Kidney (tissue), 22 donors: ENCODE measurements at places on chromosomes 2 and 18. TPM values are rescaled to one million over a fixed set of nuclear protein-coding genes. Genes with fewer than 3 reads are reported as not detected.

DNA sequence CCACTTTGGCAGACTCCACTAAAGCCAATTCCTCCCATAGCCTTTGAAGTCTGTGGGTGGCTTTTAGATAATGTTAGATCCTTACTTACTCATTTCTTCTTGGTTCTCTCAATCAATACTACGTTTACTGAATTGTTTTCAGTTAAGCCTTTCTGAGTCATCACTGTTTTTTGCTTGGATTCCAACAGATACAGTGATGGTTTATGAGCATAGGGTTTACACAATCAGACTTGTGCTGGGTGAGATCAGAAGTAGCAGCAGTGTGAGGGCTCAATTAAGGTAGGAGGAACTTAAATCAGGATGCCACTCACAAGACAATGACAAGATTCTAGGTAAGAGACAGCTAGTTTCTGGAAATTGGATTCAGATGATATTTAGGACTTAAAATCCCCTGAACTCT, 297.7 kb upstream of the DOK6 start:
- H3K4me3 ChIP-seq = no peak overlapping the region
- no peak overlapping the region for H3K27ac ChIP-seq
- no peaks in the 10 kb centered on the region for H3K36me3 ChIP-seq
- H3K4me1 ChIP-seq = no peaks in the 10 kb centered on the region
- no peaks in the 10 kb centered on the region for H3K27me3 ChIP-seq

Gene RIT2
- polyA plus RNA-seq = not detected

DNA sequence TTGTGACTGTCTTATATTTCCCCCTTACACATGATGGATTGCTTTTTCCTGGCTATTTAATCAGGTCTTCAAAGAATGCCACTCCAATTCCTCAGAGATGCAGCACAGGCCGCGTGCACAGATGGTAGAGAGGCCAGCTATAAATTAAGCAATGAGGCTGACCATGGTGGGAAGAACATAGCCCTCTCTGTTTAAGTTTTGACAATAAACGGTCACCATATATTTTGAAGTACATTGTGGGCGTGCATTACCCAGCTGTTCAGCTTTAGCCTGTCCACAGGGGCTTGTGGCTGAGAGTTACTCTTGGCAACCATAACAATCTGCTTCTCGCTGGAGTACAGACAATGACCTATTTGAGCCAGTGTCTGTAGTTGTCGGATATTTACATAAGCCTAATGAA, 730.8 kb downstream of the DCC start:
- no peak overlapping the region for H3K27ac ChIP-seq
- H3K36me3 ChIP-seq = no peaks in the 10 kb centered on the region
- H3K4me1 ChIP-seq = no peaks in the 10 kb centered on the region
- H3K4me3 ChIP-seq = no peak overlapping the region
- peak; percentile 64 for DNase-seq

DNA sequence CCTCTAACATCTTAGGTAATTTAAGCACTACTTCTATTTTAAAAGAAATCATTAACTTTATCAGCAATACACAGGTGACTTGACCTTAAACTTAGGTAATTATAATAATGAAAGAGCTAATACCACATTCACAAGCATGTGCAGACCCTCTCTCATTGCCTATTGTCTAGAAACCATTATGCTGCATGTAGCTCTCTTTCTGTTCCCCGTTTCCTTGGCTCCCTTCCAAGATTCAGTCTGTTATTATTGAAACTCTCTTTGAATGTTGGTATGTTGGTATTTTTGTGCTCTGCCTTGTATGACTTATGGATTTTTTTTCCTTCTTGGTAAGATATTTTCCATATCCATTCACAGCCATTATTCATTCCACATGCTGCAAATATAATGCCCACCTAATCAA, 201.2 kb downstream of the CDCA7 start:
- peak; percentile 69 for DNase-seq
- no peak overlapping the region for H3K27ac ChIP-seq
- H3K27me3 ChIP-seq = no peaks in the 10 kb centered on the region

- no peak overlapping the region for H3K4me3 ChIP-seq
- H3K27ac ChIP-seq = peak overlapping the region; percentile 72
- DNase-seq = peak; percentile 94
- H3K27me3 ChIP-seq = no peaks in the 10 kb centered on the region
- no peaks in the 10 kb centered on the region for H3K36me3 ChIP-seq
Measured at GRCh38 chr2:230868947-230869913, 4.5 kb downstream of the ITM2C start.

Gene DYSF
- polyA plus RNA-seq = 11.3 TPM

Gene ETAA1
- 7.6 TPM for polyA plus RNA-seq

DNA sequence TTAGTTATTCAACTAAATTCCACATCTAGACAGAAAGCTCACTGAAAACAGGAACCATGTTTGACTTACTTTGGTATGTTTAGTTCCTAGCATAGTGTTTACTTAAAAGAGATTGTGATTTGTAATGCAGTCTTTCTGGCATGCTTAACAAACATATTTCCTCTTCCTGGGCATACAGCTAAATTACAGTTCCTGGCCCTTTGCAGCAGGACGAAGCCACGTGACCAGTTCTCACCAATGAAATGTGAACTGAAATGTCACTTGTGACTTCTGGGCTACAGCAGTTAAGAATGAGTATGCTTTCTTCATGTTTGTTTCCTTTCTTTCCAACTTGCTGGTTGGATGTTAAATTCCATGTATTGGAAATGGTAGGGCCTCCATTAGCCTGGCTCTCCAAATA, 330.5 kb downstream of the FIGN start:
- DNase-seq = no peak
- no peaks in the 10 kb centered on the region for H3K4me1 ChIP-seq
- H3K4me3 ChIP-seq = no peak overlapping the region
- no peaks in the 10 kb centered on the region for H3K27me3 ChIP-seq
- no peaks in the 10 kb centered on the region for H3K36me3 ChIP-seq

Gene ALPP
- polyA plus RNA-seq = not detected

- H3K36me3 ChIP-seq = no peaks in the 10 kb centered on the region
- H3K27me3 ChIP-seq = no peaks in the 10 kb centered on the region
- no peak overlapping the region for H3K27ac ChIP-seq
- DNase-seq = no peak
- H3K4me3 ChIP-seq = no peak overlapping the region
- no peaks in the 10 kb centered on the region for H3K4me1 ChIP-seq
Measured at GRCh38 chr2:221085341-221085900, 486.7 kb downstream of the EPHA4 start.

DNA sequence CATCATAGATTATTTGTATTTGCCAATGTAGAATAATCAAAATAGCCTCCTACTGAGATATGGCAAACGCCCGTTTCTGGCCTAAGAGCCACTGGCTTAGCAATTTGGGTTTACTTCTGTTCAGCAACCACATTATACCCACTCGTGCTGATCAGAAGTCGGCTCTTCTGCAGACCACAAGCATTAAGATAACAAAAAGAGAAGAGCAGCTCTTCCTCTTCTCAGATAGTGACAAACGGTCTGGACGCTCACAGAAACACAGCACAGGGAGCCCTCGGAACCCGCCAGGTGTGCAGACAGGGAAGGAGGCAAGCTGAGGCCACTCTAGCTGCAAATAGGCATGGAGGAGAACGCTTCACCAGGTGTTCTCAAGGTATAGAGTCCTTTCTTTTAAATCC, 164.0 kb downstream of the HDAC4 start:
- H3K27ac ChIP-seq = no peak overlapping the region
- no peak overlapping the region for H3K4me3 ChIP-seq
- DNase-seq = no peak
- no peaks in the 10 kb centered on the region for H3K27me3 ChIP-seq
- peaks cover 5% of the 10 kb centered on the region for H3K4me1 ChIP-seq

GRCh38 chr2:203691149-203691548, 15.3 kb upstream of the CD28 start:
- peaks cover 6% of the 10 kb centered on the region for H3K4me1 ChIP-seq
- H3K27me3 ChIP-seq = no peaks in the 10 kb centered on the region
- H3K36me3 ChIP-seq = no peaks in the 10 kb centered on the region
- H3K4me3 ChIP-seq = no peak overlapping the region
- H3K27ac ChIP-seq = no peak overlapping the region

DNA sequence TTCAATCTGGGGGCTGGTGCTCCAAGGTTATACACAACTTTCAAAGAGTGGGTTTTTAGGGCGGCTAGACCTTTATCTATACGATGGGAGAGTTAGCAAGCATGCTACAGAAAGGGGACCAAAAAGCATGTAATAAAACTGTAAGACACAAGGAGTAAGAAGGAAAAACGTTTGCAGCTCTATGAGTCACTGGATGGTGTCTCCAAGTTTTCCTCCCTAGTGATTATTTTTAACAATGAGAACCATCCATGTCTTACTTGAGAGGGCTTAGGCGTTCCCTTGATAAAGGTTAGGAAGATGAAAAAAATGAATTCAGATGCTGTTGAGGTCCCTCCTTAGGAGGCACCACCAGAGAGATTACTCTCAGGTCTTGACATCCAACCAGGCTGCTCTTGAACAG, 75.9 kb downstream of the HRH4 start:
- H3K27ac ChIP-seq = no peak overlapping the region
- H3K4me3 ChIP-seq = no peak overlapping the region
- DNase-seq = no peak
- H3K4me1 ChIP-seq = no peaks in the 10 kb centered on the region
- H3K36me3 ChIP-seq = no peaks in the 10 kb centered on the region
- H3K27me3 ChIP-seq = no peaks in the 10 kb centered on the region

- H3K27ac ChIP-seq = no peak overlapping the region
- H3K4me3 ChIP-seq = no peak overlapping the region
- H3K27me3 ChIP-seq = no peaks in the 10 kb centered on the region
Measured at GRCh38 chr2:190912726-190913125, 32.1 kb downstream of the GLS start.

DNA sequence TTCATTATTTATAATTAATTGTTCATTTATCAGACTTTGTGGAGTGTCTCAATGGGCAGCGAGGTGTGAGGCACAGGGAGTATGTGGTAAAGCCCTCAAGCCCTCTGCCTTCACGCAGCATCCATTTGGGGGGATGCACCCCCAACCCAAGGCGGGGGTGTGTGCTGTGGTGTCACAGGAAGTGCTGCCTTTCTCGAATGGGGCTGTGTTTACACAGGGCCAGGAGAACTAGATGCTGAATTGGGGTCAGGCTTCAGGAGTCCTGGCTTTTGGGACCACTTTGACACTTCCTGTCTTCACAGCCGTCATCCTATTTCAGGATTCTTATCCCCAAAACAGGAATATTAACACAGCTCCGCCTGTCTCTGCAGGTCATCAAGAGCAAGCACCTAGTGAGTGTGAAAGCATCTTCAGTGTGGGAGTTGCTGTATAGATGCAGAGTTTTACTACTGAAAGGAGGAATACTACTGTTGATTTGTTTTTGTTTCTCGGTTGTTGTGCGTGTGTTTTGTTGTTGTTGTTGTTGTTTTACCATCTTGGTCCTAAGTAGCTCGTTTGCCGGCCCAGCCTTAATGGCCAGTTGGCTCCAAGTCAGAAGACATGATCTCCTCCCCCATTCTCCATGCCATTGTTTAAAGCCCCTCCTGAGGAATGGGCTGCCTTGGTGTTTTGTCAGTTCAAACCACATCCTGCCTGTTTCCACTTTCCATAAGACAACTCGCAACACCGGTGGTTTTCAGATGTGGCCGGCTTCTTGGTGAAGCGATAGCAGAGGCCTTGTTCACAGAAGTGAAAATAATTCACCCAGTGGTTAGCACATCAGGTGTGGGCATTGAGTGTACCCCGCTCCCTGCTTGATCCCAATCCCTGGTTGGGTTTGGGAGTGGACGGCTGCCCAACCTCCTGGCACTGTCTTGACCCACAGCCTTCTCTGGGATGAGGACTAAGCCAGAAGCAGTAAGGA, 221.3 kb downstream of the BCL2 start:
- no peak overlapping the region for H3K27ac ChIP-seq
- no peaks in the 10 kb centered on the region for H3K27me3 ChIP-seq
- no peak overlapping the region for H3K4me3 ChIP-seq
- H3K4me1 ChIP-seq = no peaks in the 10 kb centered on the region
- no peaks in the 10 kb centered on the region for H3K36me3 ChIP-seq

DNA sequence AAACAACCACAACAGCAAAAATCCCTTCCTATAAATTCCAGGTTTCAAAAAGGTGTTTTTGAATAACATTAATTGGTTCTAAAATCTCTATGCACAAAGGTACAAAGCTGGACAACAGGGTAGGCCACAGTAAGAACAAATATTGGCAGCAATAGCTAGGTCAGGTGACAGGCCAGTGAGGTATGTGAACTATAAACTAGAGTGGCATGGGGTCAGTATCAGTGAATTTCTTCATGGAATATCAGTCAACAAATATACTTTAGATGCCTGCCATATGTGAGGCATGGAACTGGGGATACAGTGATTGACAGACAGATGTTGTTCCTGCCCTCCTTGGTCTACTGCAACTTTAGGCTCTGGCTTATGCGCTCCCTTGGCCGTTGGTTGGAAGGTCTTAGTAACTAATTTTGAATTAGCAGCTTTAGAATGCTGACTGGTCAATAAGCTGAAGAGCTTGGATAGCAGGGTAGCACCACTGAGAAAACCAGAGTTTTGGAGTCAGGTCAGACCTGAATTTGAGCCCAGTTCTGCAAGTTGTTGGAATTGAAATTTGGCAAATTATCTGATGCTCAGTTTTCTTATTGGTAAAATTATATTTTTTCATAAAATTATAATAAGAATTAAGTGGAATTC, 2.3 kb upstream of the EPC2 start:
- H3K4me1 ChIP-seq = peaks cover 2% of the 10 kb centered on the region
- H3K36me3 ChIP-seq = no peaks in the 10 kb centered on the region
- H3K27ac ChIP-seq = no peak overlapping the region
- no peak overlapping the region for H3K4me3 ChIP-seq
- H3K27me3 ChIP-seq = no peaks in the 10 kb centered on the region
- no peak for DNase-seq

GRCh38 chr2:217151509-217152206, 291.8 kb upstream of the TNP1 start:
- H3K4me3 ChIP-seq = no peak overlapping the region
- H3K27me3 ChIP-seq = no peaks in the 10 kb centered on the region
- H3K27ac ChIP-seq = no peak overlapping the region

- H3K27me3 ChIP-seq = no peaks in the 10 kb centered on the region
- no peak overlapping the region for H3K27ac ChIP-seq
- DNase-seq = no peak
- no peaks in the 10 kb centered on the region for H3K36me3 ChIP-seq
Measured at GRCh38 chr18:61965311-61965710, 72.5 kb upstream of the RNF152 start.

Gene GALNT14
- 90.3 TPM for polyA plus RNA-seq

- no peak for DNase-seq
- H3K4me3 ChIP-seq = no peak overlapping the region
- H3K27me3 ChIP-seq = no peaks in the 10 kb centered on the region
- no peak overlapping the region for H3K27ac ChIP-seq
Measured at GRCh38 chr2:100886085-100886484, 66.1 kb downstream of the NPAS2 start.

Gene ABCG5
- not detected for polyA plus RNA-seq

Gene CCDC74A
- 10.5 TPM for polyA plus RNA-seq

DNA sequence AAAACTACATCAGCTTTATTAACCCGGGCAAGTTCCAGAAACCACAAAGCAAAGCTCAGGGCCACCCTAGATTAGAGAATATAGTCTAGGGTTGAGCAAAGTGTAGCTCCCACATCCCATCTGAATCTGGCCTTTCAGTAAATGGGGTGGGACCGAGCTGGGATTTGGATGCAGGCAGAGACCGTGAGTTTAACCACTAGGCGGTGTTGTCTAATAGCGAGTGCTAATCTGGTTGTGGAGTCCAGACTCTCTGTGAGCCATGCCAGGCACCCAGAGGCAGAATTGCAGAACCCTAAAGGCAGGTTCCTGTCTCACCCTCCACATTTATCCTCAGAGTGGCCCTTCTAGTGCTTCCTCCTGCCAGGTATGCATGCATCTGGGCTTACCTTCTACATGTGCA, 435.9 kb downstream of the TSN start:
- H3K36me3 ChIP-seq = no peaks in the 10 kb centered on the region
- H3K4me3 ChIP-seq = no peak overlapping the region
- peak; percentile 51 for DNase-seq
- H3K27me3 ChIP-seq = no peaks in the 10 kb centered on the region
- H3K27ac ChIP-seq = no peak overlapping the region

Gene CYBRD1
- polyA plus RNA-seq = 17.7 TPM
